ENCODE measurements at places on chromosomes 13 and 19. TPM values are rescaled to one million over a fixed set of nuclear protein-coding genes. Genes with fewer than 3 reads are reported as not detected.

Gene ANO8
- total RNA-seq = 2.5 TPM

DNA sequence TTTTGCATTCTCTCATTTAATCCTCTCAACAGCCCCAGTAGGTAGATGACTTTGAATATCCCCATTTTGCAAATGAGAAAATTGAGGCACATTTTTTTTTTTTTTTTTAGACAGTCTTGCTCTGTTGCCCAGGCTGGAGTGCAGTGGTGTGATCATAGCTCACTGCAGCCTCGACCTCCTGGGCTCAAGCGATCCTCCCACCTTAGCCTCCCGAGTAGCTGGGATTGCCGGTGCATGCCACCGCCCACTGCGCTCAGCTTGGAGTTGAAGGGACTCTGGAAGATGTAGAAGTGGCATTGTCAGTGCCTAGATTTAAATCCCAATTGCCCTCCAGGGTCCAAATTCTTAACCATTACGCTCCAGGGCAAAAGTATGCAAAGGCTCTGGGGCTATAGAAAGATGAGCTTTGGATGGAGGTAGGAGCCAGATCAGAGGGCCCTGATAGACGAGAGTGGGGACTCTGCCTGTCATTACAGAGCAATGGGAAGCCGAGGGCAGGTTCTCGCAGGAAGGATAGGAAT is 813 bp upstream of the MCOLN1 start:
- no peak for DNase-seq

GRCh38 chr13:43805071-43805468 is 18.3 kb upstream of the ENOX1 start:
- peak; percentile 86 for DNase-seq

DNA sequence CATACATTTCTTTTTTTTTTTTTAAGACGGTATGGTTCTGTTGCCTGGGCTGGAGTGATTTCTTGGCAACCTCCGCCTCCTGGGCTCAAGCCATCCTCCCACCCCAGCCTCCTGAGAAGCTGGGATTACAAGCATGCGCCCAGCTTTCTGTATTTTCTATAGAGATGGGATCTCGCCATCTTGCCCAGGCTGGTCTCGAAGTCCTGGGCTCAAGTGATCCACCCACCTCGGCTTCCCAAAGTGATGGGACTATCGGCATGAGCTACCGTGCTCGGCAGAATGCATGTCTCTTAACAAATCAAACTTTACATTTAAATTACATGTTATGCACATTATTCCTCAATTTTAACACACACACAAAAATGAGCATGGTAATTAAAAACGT is 1.2 kb downstream of the NDUFA13 start:
- DNase-seq = no peak

DNA sequence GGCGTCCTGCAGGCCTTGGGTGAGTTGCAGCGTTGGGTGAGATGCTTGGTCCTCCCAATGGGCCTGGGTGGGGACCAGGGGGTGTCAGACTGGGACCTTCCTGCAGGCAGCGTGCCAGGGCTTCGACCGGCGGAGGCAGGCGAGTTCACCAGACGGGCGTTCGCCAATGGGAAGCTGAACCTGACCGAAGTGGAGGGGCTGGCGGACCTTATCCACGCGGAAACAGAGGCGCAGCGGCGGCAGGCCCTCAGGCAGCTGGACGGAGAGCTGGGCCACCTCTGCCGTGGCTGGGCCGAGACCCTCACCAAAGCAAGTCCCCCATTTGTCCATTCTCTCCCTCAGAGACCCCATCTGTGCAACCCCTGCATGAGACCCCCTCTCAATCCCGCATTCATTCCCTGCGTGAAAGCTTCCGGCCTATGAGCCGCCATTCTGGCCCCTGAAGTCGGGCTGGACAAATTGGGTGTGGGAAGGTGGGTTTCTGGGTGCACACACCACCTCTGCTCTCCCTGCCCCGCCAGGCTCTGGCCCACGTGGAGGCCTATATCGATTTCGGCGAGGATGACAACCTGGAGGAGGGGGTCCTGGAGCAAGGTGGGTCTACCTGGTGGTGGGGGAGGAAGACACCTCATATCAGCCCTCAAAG is 1.2 kb downstream of the GTPBP3 start:
- DNase-seq = no peak

DNA sequence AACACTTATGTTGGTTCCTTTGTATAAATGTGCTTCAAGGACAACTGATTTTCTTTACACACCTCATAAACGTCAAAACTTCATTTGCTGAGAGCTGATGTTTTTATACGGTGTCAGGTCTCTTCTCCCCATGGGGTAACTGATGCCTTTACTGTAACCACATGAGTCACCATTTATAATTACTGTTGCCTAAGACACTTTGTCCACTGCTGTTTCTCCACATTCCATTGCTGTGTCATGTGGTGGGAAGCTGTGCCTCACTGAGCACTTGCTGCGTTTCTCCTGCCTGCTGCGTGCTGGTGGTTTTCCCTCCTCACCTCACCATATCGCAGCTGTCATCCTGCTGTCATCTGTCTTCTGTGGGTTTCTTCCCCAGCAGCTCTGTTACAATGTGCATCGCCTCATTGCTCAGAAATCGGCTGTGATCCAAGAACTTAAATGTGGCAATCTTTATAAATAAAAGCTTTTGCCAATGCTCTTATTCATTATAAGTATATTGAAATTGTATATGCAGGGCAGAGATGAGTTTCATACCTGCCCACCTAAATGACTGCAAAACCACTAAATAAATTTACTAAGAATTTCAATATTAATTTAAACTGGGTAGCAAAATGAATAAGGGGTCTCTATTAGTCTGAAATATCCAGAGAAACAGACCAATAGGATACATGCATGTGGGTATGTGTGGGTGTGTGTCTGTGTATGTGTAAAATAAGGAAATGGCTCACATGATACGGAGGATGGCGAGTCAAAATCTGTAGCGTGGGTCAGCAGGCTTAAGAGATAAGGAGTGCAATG is 547.0 kb upstream of the SLITRK5 start:
- peak; percentile 98 for DNase-seq

Gene LYPD3
- not detected for total RNA-seq

Gene ZNF790
- 4.0 TPM for total RNA-seq

Gene KDM4B
- total RNA-seq = 2.1 TPM

DNA sequence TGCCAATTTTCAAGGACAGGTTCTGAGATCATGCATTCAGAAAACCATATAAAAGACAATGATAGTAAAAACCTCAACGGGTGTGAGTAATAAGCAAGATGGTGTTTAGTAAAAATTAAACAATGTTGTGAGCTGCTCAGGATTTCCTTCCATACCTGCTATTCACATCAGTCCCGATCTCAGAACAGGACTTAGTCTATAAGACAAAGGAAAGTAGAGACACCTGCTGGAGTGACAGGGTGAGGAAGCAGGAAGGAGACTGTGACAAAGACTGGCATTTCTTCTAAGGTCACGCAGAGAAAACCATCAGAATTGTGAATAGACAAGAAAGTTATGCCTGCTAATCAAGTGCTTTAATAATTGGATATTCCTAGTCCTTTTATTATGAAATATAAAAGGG is 648.0 kb downstream of the DACH1 start:
- no peak for DNase-seq

DNA sequence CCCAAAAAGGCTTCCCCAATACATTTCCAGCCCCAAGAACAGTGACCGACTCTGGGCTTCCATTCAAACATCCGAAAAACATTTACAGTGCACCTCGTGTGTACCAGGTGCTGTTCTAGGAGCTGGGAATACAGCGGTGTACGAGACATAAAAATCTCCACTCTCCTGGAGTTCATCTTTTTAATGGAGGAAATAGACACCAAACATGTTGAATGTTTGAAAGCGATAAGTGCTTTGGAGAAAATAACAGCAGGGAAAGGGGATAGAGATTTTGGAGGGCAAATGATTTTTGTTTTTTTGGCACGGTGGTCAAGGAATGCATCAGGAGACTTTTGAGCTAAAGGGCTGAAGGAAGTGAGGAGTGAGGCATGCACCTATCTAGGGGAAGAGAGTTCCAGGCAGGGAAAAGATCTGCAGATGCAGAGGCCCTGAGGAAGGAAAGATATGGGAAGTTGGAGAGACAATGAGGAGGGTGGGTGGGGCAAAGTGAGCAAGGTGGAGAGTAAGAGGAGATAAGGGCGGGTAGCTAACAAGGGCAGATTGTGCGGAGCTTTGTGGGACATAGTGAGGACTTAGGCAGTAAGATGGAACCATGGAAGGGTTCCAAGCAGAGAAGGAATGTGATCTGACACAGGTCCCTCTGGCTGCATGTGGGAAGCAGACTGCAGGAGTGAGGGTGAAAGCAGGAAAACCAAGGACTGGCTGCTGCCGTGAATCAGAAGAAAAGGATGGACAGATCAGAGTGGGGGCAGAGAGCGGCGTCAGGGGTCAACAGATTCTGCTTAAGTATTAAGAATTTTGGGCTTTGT is 703 bp upstream of the FBL start:
- DNase-seq = no peak

- no peak for DNase-seq
Observed at GRCh38 chr19:13083627-13084026, 19.0 kb downstream of the LYL1 start.

- DNase-seq = no peak
Observed at GRCh38 chr19:6078068-6078467, 32.2 kb downstream of the RFX2 start.

GRCh38 chr13:81203783-81204182 is 862.9 kb upstream of the SPRY2 start:
- no peak for DNase-seq

DNA sequence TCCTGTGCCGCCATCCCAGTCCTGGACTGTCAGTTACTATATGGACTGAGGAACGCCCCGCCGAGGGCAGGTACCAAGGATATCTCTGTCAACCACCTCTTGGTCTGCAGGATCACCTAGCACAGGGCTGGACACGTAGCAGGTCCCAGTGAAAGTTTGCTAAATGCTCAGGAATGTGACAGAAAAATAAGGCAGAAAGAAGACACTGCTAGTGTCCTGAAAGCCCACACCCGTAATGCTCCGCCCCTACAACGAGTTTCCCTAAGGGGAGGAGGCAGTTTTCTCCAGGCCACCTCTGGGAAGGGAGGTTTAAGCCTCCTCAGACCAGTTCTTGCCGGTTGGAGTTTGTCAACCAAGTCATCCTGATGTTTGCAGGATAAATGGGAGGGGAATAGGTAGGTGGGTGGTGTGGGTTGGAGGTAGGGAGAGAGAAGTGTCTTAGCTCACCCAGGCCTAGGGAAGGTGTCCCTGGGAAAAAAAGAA is 1.7 kb upstream of the SERTAD3 start:
- DNase-seq = no peak

Gene ACP5
- 0.97 TPM for total RNA-seq

Gene DHDH
- not detected for total RNA-seq

GRCh38 chr13:73278186-73278585 is 219.4 kb downstream of the KLF5 start:
- no peak for DNase-seq

Gene PHF11
- total RNA-seq = 4.6 TPM

Gene KL
- not detected for total RNA-seq

DNA sequence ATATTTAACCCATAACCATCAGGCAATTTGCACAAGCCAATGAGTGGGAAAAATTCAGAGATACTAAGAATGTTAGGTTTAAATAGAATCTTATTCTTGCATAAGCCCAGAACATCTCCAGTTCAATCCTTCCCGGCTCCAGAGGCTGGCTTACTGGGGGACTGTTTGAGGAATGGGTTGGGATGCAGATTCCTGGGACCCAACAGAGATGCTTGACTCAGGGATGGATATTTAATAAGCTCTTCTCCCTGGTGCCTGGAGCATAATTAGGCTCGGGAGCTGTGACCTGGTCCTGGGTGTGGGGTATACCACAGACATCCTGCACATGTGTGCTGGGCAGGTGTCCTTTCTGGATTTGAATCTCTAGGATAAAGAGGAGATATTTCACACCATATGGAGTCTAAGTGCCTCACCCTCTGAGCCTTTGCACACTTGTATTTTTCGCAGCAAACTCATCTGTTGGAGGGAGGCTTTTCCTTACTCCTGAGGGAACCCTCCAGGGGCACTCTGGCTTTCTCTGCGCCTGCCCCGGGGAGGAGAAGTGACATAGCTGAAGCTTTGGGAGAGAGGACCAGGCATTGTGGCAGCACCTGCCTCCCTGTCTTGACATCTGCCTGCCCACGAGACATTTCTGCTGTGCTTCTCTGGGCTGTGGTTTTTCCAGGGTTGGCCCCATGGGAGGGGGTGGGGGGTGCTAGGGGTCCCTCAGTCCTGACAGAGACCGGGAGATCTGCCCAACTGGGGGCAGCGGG is 36.1 kb upstream of the ANKRD10 start:
- DNase-seq = no peak

- DNase-seq = no peak
Observed at GRCh38 chr13:28239374-28239773, 101.0 kb downstream of the PAN3 start.

Gene GFY
- not detected for total RNA-seq

DNA sequence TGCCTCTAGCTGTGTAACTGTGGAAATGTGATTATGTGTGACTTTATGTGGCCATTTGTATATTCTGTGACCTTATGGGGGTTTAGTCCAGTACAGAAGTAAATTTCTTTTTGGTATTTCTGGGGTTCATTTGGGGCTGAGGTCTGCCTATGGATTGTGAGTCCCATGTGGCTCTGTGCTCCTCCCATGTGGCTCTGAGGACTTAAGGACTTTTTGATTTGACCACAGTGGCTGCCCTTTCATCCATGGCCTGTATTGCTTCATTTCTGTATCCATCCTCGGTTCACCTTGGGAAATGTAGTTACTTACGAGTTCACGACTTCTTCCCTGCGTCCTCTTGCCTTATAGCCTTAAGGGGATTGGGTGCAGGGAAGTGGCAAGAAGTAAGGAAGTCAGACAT is 1.0 kb downstream of the ZNF420 start:
- no peak for DNase-seq

Gene CKM
- 0.06 TPM for total RNA-seq

GRCh38 chr13:32837973-32838927 is 178.0 kb upstream of the KL start:
- DNase-seq = no peak

DNA sequence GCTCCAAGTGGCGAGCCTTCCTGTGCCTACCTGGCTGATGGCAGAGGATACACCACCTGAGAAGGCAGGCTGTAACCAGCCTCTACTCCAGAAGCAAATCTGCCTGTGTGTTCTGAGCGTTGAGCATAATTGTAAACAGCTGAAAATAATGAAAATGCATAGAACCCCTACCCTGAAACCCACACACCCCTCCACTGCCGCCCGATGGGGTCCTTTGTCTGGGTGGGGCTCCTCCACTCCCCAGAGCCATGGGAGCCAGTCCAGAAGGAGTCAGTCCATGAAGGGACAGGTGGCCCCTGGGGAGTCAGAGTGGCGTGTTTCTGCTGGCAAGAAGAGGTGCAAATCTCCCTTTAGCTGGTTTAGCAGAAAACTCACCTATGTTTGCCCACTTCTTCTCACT is 8.0 kb upstream of the SOX1 start:
- no peak for DNase-seq

Gene CHST8
- total RNA-seq = 0.29 TPM

GRCh38 chr19:35295792-35296462 is 4.0 kb downstream of the MAG start:
- DNase-seq = no peak

- no peak for DNase-seq
Observed at GRCh38 chr13:32676242-32676641, 90.0 kb downstream of the PDS5B start.

GRCh38 chr13:113914333-113915011 is 50.6 kb upstream of the GAS6 start:
- no peak for DNase-seq
